COLO829 (cell line): ENCODE measurements at places on chromosomes 12 and 14.

DNA sequence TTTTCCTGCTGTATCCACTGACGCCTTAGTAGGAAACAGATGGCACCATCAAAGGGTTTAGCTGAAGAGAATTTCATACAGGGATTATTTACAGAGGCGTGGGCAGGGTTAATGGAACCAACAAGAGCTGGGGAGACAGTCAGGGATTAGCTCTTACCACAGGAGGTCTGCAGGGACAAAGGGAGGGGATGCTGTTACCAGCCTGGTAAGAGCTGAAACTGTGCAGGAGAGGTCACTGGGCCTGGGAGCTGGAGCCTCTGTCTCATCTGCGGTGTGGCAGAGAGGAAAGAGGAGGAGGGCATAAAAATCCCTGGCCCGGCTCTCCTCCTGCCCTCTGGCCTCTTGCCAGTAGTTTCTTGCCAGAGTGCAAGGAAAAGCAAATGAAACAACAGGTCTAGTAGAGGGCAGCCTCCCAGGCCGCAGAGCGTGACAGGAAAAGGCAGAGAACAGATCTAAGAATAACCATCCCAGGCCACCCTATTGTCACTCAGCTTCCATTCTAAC lies 18.9 kb upstream of the POC1B start:
- DNase-seq = no peak

DNA sequence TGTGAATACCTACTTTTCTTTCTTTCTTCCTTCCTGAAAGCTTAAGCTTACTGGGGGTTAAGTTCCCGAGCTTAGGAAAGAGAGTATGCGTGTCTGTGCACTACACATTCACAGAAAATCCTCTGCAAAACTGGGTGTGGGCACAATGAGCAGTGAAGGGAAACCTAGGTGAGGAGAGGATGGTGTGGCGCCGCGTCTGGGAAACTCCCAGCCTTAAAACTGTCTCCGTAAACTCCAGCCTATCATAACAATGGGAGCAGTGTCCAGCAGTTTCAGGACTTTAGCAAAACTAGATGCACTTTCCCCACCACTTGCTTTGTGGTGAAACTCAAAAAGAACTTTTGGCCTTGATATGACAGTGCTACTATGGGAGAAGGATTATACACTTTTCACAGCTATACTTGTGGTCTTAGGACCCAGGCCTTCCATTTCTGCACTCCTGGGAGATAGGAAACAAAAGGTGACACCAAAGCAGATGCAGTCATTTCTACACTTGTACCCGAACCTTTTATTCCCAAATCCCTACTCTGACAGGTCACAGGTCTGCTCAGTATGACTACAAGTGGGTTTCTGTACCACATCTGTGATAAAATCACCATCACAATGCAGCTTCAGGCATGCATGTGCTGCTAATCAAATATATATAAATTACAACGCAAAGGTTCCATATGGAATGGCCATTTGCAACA lies 10.4 kb downstream of the AKAP5 start:
- DNase-seq = no peak

GRCh38 chr12:91074154-91074709 lies 16.4 kb upstream of the KERA start:
- no peak for DNase-seq

DNA sequence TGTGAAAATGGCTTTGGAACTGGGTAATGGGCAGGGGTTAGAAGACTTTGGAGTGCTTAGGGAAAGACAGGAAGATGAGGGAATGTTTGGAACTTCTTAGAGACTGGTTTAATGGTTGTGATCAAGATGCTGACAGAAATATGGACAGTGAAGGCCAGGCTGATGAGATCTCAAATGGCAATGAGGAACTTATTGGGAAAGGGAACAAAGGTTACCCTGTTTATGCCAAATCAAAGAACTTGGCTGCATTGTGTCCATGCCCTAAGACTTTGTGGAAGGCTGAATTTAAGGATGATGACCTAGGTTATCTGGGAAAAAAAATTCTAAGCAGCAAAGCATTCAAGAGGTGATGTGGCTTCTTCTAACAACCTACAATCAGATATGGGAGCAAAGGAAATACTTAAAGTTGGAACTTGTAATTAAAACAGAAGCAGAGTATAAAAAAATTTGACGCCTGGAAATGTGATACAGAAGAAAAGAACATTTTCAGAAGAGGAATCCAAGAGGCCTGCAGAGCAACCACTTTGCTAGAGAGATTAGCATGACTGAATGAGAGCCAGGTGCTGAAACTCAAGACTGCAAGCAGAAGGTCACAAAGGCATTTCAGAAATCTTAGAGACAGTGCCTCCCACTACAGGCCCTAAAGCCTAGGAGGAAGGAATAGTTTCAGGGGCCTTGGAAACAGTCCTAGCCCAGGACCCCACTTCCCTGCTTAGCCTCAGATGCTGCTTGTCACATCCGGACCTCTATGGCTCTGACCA lies 65.6 kb upstream of the FLRT2 start:
- no peak for DNase-seq

GRCh38 chr14:42508209-42508946 lies 901.7 kb downstream of the LRFN5 start:
- DNase-seq = no peak

GRCh38 chr14:102318781-102319276 lies 717 bp upstream of the ZNF839 start:
- DNase-seq = no peak

DNA sequence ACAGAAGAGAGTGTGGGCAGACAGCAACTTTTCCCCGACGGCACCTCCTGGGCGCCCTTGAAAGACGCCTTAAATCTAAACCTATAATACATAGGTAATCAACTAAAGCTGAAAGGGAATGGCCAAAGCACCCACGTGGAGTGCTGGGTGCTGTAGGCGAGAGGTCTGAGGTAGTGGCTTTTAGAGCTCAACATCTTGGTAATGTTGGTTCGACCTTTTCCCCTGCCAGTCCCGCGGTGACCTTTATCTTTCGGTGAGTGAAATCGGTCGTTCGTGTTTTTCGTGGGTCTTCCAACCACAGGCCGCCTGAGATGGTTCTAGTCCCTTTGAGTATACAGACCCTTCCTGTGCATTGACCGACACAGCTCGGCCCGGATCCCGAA lies 9.1 kb downstream of the OR6S1 start:
- no peak for DNase-seq

DNA sequence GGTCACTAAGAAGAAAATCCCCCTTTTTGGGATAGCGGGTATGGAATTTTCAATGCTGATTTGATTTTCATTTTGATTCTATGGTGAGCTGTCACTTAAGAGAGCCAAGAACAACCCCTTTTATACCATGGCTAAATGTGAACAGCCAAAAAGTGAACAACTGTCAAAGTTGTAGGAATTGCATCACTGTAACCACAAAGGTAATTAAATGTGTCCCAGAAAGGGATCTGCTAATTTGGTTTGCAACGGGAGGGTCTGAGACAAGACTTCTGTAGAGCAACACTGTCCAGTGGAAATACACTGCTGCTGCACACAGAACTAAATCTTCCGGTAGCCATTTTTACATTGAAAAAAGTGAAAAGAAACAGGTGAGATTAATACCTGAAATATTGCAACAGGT lies 14.6 kb downstream of the CHST11 start:
- DNase-seq = no peak

DNA sequence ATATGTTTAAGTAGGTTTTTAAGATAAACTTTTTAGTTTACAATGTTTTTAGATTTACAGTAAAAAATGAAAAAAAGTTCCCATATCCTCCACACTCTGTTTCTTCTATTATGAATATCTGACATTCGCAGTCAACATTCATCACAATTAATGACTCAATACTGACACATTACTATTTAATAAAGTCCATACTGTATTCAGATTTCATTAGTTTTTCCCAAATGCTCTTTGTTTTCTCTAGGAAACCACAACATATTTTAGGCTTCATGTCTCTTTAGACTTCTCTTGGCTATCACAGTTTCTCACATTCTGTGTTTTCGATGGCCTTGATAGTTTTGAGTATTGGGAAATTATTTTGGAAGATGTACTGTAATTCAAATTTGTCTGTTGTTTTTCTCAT lies 399.8 kb downstream of the SLC6A15 start:
- no peak for DNase-seq

DNA sequence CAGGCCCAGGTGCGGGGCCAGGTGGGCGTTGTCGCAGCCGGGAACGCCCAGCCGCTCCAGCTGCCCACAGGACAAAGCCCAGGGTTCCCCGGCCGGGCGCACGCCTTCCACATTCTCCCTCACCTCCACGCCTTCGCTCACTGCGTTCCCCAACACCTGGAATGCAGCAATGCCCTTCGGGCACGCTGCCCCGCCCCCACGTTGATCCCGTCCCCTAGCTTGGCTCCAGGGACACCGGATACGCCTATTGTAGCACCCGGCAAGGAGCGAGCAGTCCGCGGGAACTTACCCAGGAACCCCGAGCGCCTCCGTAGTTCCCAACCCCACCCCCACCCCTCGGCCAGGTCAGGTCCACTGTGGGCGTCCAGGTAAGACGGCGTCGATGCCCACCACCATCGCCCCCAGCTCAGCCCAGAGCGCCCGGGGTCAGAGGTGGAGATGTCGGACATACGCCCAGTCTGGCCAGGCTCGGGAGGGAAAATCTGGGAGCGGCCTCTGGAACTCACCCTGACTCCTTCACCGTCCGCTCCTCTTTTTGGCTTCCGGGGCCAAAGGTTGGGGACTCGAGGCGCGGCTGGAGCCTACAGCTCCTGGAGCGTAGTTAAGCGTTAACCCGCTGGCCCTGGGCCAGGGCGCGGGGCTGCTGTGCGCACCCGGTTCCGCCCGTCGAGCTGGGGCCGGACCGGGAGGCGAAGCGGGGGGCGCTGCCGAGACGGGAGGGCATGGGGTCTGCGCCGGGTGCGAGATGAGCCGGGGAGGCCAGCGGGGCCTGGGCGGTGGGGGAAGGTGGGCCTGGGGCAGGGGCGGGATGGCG lies 594 bp upstream of the CEP170B start:
- DNase-seq = no peak

- DNase-seq = no peak
Measured at GRCh38 chr12:130573766-130574165, 142.3 kb downstream of the RIMBP2 start.

GRCh38 chr14:54867011-54867410 lies 35.6 kb downstream of the GCH1 start:
- no peak for DNase-seq

DNA sequence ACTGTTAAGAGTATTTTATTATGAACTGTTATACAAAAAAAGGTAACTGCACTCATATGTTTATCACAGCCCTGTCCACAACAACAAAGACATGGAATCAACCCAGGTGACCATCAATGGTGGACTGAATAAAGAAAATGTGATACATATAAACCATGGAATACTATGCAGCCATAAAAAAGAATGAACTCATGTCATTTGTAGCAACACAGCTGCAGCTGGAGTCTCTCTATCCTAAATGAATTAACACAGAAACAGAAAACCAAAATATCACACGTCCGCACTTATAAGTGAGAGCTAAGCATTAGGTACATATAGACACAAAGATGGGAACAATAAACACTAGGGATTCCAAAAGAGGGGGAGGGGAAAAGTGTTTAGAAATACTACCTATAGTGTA lies 95.8 kb downstream of the BCAT1 start:
- no peak for DNase-seq

- no peak for DNase-seq
Measured at GRCh38 chr12:48414021-48414420, 58.3 kb upstream of the ANP32D start.

- no peak for DNase-seq
Measured at GRCh38 chr12:25321772-25322171, 71.0 kb upstream of the KRAS start.

DNA sequence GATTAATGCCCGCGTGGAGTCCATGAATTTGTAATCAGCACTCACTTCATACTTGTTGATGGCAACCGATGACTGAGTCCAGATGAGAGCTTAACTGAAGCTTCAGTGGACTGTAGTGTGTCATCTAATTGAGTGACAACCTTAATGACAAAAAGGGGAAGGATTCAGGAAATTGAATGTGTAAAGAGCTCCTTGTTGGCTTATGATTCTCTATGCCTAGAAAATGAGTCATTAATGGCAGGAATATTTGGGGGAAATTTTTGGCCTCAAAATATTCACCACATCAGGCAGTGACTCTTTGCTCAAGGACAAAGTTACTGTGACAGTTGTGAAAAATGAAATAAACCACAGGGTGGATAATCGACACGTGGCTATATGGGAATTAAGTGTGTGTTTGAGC lies 55.3 kb upstream of the STON2 start:
- DNase-seq = no peak

DNA sequence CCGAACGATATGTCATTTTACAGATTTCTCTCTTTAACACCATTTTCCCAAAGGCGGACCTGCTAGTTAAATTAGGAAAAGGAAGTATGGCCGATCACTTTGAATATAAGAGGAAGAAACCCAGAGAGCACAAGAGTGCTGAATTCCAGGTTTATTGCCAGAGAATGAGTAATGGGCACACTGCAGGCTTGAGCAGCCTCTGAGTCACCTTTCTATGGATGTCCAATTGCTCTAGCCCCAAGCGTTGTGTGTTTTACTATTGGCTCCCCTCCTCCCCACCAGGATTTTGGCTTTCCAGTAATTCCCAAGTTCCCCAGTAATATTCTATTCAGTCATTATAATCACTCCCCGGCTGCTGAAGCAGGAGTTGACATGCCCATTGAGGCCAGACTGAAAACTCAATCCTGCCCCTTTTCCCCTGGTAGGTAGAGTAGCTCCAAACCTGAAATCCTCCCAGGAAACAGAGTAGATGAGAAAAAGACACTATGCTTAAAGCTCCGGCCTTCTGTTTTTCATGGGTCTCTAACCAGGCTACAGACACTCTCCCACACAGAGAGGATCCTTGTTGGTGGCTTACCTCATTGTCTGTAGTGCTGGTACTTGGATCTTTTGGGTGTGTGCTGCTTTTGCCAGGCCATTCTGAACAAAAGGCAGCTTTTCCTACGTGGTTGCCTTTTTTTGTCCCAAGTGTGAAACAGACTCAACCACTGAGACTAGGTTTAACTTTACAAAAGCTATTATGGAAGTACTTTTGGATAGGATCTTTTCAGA lies 704.3 kb upstream of the FLRT2 start:
- DNase-seq = peak; percentile 7

DNA sequence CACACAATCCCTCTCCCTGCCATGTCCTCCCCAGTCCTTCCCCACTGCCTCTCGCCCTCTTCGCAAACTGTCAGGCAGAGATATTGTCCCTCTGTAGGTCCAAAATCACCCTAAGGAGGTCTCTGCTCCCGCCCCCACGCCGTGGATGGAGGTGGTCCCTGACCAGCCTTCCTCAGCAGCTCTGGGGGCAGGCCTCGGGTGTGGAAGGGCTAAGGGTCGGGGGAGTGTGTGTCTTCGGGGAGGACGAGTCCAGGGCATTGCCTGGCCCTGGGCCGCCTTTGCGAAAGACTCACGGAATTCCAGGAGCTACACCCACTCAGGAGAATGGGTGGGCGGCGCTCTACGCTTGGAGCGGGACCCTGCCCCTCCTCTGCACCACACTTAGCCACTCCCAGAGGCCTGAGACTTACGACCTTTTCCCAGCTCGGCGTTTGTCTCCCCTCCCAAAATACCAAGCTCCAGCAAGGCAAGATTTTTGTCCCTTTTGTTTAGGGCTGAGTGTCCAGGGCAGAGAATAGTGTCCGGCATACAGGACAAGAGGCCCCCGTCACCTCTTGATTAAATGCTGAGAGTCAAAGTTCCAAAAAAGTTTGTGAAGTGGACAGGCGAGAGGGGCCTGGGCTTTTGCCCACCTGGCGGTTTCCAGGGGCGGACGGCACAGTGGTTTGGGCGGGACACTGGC lies 881 bp downstream of the PYGL start:
- peak; percentile 48 for DNase-seq
